Sigmoid colon (tissue), 7 donors: ENCODE measurements at places on chromosomes 11 and 22. TPM values are rescaled to one million over a fixed set of nuclear protein-coding genes. Genes with fewer than 3 reads are reported as not detected.

- DNase-seq = no peak
- H3K4me3 ChIP-seq = no peak overlapping the region
- no peaks in the 10 kb centered on the region for H3K27me3 ChIP-seq
- no peak overlapping the region for H3K27ac ChIP-seq
- H3K4me1 ChIP-seq = no peaks in the 10 kb centered on the region
Measured at GRCh38 chr22:44136786-44137185, 43.9 kb upstream of the PARVG start.

GRCh38 chr11:116104498-116105174, 600.4 kb upstream of the CADM1 start:
- no peaks in the 10 kb centered on the region for H3K36me3 ChIP-seq
- no peak overlapping the region for H3K27ac ChIP-seq
- no peak for DNase-seq
- H3K27me3 ChIP-seq = no peaks in the 10 kb centered on the region
- H3K4me3 ChIP-seq = no peak overlapping the region

DNA sequence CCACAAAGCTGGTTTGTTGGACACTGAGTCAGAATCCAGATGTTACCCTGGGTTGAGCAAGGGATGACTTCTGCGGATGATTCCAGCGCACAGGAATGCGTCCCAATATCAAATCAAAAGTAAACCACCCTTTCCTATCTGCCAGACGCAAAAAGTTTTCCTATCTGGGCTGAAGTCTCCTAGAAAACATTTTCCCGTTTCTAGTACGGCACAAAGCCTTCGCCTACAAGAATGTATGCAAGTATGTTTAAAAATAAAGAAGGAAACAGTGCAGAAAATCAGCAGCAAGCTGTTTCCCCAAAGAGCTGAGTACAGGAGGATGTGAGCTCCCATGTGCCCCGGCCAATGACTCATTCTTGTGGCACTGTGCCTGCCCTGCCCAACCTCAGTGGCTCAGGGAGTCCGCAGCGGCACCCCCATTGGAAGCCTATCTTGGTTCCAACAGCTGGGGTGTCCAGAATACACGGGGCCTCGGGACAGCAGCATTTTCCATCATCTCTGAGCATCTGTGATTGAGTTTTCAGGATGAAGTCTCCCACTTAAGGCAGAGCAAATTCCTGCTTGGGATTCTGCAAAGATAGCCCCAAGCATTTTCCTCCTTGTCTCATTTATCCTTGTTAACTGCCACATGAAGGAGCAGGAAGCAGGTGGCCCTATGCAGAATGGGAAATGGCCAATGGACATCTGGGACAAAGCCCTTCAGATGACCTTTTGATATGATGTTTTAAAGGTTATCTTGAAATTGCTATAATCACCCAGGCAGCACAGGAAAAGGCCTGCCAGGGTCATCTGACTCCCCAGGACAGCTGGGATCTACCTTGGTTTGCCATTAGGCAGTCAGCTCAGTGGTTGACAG, 17.5 kb downstream of the KCNJ5 start:
- H3K4me3 ChIP-seq = no peak overlapping the region
- peaks cover 21% of the 10 kb centered on the region for H3K4me1 ChIP-seq
- no peak overlapping the region for H3K27ac ChIP-seq
- no peaks in the 10 kb centered on the region for H3K36me3 ChIP-seq
- H3K27me3 ChIP-seq = no peaks in the 10 kb centered on the region

DNA sequence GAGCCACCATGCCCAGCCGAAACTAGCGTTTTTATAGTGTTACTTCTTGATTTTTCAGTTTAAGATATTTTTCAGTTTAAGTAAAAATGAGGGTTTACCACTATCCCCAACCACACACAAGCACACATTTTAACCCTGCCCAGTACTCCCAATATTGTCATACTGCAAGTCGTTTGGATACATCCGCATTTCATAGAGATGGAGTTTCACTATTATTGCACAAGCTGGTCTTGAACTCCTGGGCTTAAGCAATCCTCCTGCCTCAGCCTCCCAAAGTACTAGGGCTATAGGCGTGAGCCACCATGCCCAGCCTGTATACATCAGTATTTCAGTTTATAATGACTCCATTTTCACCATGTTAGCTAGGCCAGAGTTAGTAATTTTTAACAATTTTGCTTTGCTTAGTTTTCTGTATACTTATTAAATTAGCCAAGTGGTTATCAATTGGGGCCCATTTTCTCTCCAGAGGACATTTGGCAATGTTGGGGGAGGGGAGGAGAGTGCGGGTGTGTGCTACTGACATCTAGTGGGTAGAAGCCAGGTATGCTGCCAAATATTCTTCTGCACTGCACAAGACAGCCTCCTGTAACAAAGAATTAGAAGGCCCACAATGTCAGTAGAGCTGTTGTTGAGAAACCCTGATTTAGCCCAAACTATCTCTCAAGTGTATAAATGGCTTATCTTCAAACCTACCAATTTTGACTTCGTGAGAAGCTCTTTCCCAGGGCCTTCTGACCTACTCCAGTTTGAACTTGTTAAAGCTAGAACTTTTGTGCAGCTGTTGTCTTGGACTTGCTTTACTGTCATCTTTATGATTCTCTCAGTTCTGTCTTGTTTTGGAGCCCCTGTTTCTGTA, 7.3 kb downstream of the USP47 start:
- H3K27ac ChIP-seq = peak overlapping the region; percentile 40
- no peak for DNase-seq
- peaks cover 94% of the 10 kb centered on the region for H3K4me1 ChIP-seq
- H3K27me3 ChIP-seq = no peaks in the 10 kb centered on the region

DNA sequence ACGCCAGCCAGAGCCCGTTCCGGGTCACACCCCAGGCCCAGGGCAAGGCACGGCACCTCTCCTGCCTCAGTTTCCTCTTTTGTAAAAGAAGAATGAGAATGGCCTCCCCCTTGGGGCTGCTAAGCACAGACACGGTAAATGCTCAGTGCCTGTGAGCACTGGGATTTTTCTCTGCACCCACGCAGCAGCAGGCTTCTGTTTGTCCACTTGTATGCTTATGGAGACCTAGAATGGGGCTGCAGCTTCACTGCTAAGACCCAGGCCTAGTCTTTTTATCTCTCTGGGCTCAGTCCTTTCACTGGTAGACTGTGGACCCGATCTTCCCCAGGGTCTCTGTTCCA, 1327.9 kb downstream of the TBC1D22A start:
- H3K27ac ChIP-seq = peak overlapping the region; percentile 55
- no peaks in the 10 kb centered on the region for H3K36me3 ChIP-seq
- H3K4me3 ChIP-seq = peak overlapping the region; percentile 20
- no peaks in the 10 kb centered on the region for H3K27me3 ChIP-seq
- peaks cover 31% of the 10 kb centered on the region for H3K4me1 ChIP-seq

- H3K27ac ChIP-seq = peak overlapping the region; percentile 89
- no peaks in the 10 kb centered on the region for H3K27me3 ChIP-seq
- peaks cover 5% of the 10 kb centered on the region for H3K36me3 ChIP-seq
- H3K4me1 ChIP-seq = peaks cover 100% of the 10 kb centered on the region
- peak; percentile 67 for DNase-seq
- H3K4me3 ChIP-seq = no peak overlapping the region
Measured at GRCh38 chr11:67273260-67273990, 7.2 kb downstream of the GRK2 start.

DNA sequence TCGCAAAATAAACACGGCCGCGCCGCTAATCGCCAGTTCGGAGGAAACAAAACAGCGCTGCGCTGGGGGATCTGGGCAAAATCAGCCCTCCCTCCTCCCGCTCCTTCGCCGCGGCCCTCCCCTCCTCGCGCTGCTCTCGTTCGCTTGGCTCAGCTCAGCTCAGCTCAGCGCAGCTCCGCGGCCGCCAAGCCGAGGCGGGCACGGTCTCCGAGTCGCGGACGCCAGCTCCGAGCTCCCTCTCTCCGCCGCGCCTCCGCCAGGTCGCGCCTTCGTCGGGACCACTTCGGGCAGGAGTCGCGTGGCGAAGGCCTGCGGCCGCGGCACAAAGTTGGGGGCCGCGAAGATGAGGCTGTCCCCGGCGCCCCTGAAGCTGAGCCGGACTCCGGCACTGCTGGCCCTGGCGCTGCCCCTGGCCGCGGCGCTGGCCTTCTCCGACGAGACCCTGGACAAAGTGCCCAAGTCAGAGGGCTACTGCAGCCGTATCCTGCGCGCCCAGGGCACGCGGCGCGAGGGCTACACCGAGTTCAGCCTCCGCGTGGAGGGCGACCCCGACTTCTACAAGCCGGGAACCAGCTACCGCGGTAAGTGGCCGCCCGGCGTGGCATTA, at the start of gene SPON1:
SPON1 (plus strand) TSS at position 162 of the 607 bp plus-strand sequence; CDS start at position 344, 182 bp downstream.
- peaks cover 30% of the 10 kb centered on the region for H3K4me1 ChIP-seq
- peaks cover 34% of the 10 kb centered on the region for H3K27me3 ChIP-seq
- no peaks in the 10 kb centered on the region for H3K36me3 ChIP-seq
- peak within 1 kb of the TSS; percentile 69 for H3K27ac ChIP-seq

DNA sequence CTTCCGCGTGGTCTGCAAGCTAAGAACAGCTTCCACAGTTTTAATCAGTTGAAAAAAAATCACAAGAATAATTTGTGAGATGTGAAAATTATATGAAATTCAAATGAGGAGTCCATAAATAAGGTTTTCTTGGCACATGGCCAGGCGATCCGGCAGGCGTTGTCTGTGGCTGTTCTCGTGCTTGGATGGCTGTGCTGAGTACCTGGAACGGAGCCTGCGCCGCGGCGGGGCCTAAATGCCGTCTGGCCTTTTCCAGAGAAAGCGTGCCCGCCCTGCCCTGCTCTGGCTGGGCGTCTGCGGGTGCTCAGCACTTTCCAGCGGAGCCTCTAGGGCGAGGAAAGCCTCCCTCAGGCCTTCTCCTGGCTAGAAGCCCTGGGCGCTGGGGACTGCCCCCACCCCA, 41.8 kb downstream of the OSBPL5 start:
- H3K36me3 ChIP-seq = peaks cover 33% of the 10 kb centered on the region
- no peaks in the 10 kb centered on the region for H3K27me3 ChIP-seq
- DNase-seq = peak; percentile 96
- no peak overlapping the region for H3K4me3 ChIP-seq
- H3K4me1 ChIP-seq = peaks cover 38% of the 10 kb centered on the region

- no peaks in the 10 kb centered on the region for H3K36me3 ChIP-seq
- no peaks in the 10 kb centered on the region for H3K27me3 ChIP-seq
- no peak overlapping the region for H3K4me3 ChIP-seq
- H3K27ac ChIP-seq = no peak overlapping the region
- DNase-seq = no peak
- H3K4me1 ChIP-seq = no peaks in the 10 kb centered on the region
Measured at GRCh38 chr11:48105096-48105990, 111.3 kb upstream of the OR4B1 start.

- H3K4me3 ChIP-seq = no peak overlapping the region
- no peak for DNase-seq
- no peak overlapping the region for H3K27ac ChIP-seq
- H3K36me3 ChIP-seq = peaks cover 7% of the 10 kb centered on the region
- H3K27me3 ChIP-seq = no peaks in the 10 kb centered on the region
Measured at GRCh38 chr11:107547961-107548360, 17.6 kb downstream of the ALKBH8 start.

GRCh38 chr11:115197433-115197832, 306.8 kb downstream of the CADM1 start:
- H3K4me1 ChIP-seq = no peaks in the 10 kb centered on the region
- H3K27ac ChIP-seq = no peak overlapping the region
- H3K27me3 ChIP-seq = no peaks in the 10 kb centered on the region
- no peak for DNase-seq
- H3K36me3 ChIP-seq = no peaks in the 10 kb centered on the region

- H3K4me3 ChIP-seq = no peak overlapping the region
- no peaks in the 10 kb centered on the region for H3K4me1 ChIP-seq
- H3K27me3 ChIP-seq = no peaks in the 10 kb centered on the region
Measured at GRCh38 chr11:78392854-78393253, 24.8 kb downstream of the GAB2 start.

QSER1 gene
- total RNA-seq = 28.5 TPM

OR5A1 gene
- total RNA-seq = not detected

OR6T1 gene
- total RNA-seq = not detected

FGF19 gene
- total RNA-seq = not detected

OR2D2 gene
- not detected for total RNA-seq

SAA4 gene
- total RNA-seq = not detected

SLC22A9 gene
- not detected for total RNA-seq

BDNF gene
- total RNA-seq = 0.49 TPM

CHST1 gene
- total RNA-seq = 1.5 TPM

ANKRD49 gene
- total RNA-seq = 19.3 TPM

RBMXL2 gene
- total RNA-seq = not detected

RFPL3 gene
- not detected for total RNA-seq
